ENCODE measurements at places on chromosomes 13 and 19.

DNA sequence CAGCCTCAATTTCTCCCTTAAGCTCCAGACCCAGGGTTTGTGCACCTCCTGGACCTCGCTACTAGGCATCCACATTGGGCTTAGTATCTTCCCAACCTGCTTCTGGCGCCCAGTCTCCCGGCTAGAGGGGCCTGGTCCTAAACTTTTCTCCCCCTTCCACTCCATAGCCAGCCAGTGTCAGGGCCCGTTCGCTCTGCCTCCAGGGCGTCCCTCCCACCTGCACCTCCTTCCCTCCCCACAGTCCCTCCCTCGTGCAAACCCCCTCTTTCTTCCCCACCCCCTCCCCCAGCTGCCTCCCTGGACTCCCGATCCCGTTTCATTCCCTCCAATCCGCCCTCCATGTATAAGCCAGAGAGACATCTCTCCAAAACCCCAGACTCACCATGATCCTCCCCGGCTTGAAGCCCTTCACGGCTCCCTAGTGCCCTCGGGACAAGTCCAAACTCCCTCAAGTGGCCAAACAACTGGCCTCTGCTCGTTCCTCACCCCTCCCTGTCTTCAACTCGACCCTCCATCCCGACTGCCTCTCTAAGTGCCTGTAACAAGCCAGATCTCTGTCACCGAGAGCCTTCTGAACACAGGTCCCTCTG is 997 bp upstream of the SAMD4B start:
- DNase-seq: no peak

DNA sequence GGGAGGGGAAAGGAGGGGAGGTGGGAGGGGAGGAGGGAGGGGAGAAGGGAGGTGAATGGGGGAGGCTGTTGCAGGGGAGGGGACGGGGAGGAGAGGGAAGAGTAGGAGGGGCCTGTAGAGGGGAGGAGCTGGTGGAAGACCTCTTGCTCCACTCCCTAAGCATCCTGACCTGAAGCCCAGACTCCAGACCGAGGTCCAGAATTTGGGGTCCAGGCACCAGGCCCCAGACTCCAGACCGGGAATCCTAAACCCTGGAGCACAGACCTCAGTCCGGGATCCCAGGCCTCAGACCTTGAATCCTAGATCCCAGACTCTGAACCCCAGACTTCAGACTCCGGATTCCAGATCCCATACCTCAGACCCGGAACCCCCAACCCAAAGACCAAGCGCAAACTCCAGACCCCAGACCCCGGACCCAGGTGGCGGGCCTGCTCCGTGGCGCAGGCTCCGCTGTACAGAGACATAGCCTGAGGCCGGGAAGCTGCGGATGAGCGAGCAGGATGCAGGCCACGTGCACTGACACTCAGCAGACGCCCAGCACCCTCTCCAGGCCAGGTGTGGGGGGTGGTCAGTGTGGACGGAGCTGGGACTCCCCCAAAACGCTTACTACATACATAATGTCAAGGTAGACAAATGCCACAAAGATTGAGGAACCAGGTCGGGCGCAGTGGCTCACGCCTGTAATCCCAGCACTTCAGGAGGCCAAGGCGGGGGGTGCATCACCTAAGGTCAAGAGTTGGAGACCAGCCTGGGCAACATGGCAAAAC is 710 bp upstream of the BTBD2 start:
- DNase-seq: peak; percentile 41

GRCh38 chr19:16372065-16372915 is 47.7 kb downstream of the KLF2 start:
- DNase-seq: peak; percentile 41

- DNase-seq: no peak
Measured at GRCh38 chr19:44598880-44599279, 14.5 kb upstream of the IGSF23 start.

DNA sequence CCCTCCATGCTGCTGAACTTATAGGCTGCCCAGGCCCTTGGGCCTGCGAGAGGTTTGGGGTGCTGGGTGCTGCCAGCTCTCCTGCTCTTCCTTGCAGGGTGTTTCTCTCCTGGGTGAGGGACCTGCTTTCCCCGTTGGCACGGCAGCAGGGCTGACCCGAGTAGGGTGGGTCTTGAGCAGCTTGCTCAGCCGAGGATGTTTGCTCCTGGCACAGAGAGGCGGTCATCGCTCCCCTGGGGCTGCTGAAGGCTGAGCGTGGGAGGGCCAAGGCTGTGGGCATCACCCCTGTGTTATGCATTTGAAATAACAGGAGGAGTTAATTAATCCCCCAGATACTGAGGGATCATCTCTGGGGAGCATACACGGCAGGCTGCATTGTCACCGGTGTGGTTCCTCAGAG is 5.3 kb downstream of the KCTD15 start:
- no peak for DNase-seq

GRCh38 chr13:107005577-107005976 is 437.6 kb upstream of the ARGLU1 start:
- DNase-seq: no peak

- no peak for DNase-seq
Measured at GRCh38 chr13:31826521-31826920, 87.2 kb downstream of the RXFP2 start.

GRCh38 chr19:38917921-38918491 is 6.0 kb upstream of the CCER2 start:
- DNase-seq: no peak

GRCh38 chr19:325937-326565 is 18.5 kb downstream of the MIER2 start:
- DNase-seq: no peak

GRCh38 chr19:56838909-56839651 is 1.4 kb downstream of the PEG3 start:
- DNase-seq: no peak

GRCh38 chr19:46373491-46374359 is 26.8 kb downstream of the PPP5C start:
- DNase-seq: no peak

DNA sequence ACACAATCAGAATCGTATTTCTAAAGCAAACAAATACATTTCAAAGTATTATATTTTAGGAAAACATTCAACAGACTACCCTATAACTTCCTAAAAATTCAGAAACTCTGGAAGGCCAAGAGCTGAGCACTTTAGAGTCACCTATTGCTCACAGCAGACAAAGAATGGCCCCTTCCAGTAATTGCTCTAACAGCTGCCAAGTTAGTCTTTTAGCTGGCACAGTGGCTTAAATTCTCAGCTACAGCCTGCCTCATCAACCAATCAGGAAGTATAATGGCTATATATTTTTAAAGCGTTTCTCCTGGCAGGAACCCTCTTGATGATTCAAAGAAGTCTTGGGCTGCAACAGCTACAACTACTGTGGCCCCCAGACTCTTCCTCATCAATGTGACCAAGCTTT is 14.9 kb upstream of the SLITRK5 start:
- no peak for DNase-seq

GRCh38 chr19:39296055-39296645 is at the start of gene IFNL1:
TSS of gene IFNL1 (plus strand) at chr19:39296407. CDS start at chr19:39296422, 15 bp downstream.
- no peak for DNase-seq

GRCh38 chr13:113581871-113582270 is 2.7 kb upstream of the TFDP1 start:
- no peak for DNase-seq

- no peak for DNase-seq
Measured at GRCh38 chr13:21673789-21674489, 3.1 kb downstream of the FGF9 start.

DNA sequence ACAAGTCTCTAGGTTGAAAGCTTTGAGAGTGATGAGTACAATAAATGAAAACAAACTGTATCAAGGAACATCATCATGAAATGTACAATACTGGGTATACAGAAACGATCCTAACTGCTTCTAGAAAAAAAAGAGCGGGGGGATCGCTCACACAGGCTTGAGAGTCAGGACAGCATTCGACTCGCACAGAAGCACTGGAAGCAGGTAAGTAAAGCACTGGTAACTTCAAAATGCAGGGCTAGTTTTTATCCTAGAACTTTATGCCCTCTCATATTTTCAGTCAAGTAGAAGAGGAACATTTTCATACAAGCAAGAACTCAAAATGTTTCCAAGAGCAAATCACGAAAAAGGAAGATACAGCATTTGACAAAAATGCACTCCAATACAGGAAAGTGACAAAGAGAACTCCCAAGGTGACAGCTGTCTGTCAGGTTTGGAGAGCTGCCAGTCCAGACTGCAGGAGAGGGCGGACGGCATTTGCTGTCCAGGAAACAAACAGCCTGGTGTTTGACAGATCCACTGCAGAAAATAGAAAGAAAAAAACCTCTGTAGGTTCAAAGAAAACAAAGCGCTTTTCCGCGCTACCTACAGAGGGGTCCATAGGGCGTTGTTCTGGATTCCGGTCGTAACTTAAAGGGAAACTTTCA is 58.2 kb upstream of the XPO4 start:
- DNase-seq: no peak

GRCh38 chr19:3450796-3451411 is 29.4 kb downstream of the SMIM24 start:
- no peak for DNase-seq

GRCh38 chr13:42298392-42298791 is 26.4 kb downstream of the AKAP11 start:
- DNase-seq: no peak

Measured in T-helper 2 cell treated with Interferon-gamma antibody and Interleukin-4, amounts not matched to agents 5 μg/mL and 100 μg/mL, for 36 hours (primary cell).